ENCODE measurements at places on chromosomes 3 and 15.

- no peak for DNase-seq
These were observed 281.6 kb downstream of the MBNL1 start for GRCh38 chr3:152550284-152550683.

GRCh38 chr3:139982404-139982803 is 47.4 kb downstream of the CLSTN2 start:
- DNase-seq = no peak

DNA sequence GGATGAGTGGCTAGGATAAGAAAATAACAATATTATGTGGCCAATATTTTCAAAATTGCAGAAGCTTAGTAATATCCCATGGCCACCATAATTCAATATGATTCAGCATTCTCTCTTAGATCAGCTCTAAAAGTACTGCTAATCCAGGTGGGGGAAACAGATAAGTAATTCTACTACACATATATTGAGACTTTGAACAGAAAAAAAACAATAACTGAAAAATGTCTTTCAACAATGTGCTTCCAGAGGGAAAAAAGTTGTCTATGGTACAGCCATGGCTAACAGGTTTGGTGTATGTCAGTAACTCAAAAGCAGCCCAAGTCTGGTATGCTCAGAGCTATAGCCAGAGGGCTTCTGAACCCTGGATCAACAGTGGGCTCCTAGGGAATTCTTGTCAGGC is 42.4 kb upstream of the PPIB start:
- DNase-seq = no peak

- DNase-seq = no peak
These were observed 69.3 kb upstream of the BFSP2 start for GRCh38 chr3:133330522-133330921.

DNA sequence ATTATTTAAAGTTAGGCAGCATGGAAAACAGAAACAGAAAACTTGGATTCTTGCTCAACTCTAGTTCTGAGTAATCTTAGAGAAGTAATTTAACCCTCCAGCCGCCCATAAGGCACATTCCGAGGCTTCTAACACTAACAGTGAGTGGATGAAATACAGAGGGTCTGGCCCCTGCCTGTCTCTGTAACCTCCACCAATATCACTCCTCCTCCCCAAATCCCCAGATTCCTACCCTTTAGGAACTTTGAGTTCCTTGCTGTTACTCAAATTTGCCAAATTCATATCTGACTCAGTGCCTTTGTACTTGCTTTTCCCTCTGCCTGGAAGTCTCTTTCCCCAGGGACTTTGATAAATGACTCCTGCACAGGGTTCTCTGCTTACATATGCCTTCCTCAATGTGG is 112.5 kb upstream of the TGFBR2 start:
- no peak for DNase-seq

GRCh38 chr3:141076036-141076773 is 25.1 kb downstream of the SPSB4 start:
- no peak for DNase-seq

DNA sequence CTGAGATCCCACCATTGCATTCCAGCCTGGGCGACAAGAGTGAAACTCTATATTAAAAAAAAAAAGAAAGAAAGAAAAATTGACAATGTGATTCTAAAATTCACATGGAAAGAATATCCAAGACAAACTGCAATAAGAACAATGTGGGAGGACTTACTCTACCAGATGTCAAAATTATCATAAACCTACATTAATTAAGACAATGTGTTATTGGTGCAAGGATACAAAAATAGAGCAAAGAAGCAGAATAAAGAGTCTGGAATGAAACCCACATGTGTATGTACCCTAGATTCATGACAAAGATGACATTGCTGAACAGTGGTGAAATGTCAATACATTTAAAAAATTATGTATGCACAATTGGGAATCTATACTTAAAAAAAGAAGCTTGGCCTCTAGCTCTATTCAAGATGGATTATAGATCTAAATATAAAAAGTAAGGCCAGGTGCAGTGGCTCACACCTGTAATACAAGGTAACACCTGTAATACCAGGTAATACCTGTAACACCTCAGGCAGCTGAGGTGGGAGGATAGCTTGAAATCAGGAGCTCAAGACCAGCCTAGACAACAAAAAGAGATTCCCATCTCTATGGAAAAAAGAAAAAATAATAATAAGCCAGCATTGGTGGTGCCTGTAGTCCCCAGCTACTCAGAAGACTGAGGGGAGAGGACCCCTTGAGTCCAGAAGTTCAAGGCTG is 45.7 kb downstream of the ZBTB11 start:
- no peak for DNase-seq

- DNase-seq = no peak
These were observed 76.3 kb downstream of the XXYLT1 start for GRCh38 chr3:195194559-195195206.

- DNase-seq = no peak
These were observed 256.5 kb downstream of the AGBL1 start for GRCh38 chr15:86336051-86336788.

GRCh38 chr3:31284776-31285175 is 247.9 kb upstream of the STT3B start:
- DNase-seq = no peak

- no peak for DNase-seq
These were observed 29.0 kb downstream of the IL17RD start for GRCh38 chr3:57135964-57136719.

DNA sequence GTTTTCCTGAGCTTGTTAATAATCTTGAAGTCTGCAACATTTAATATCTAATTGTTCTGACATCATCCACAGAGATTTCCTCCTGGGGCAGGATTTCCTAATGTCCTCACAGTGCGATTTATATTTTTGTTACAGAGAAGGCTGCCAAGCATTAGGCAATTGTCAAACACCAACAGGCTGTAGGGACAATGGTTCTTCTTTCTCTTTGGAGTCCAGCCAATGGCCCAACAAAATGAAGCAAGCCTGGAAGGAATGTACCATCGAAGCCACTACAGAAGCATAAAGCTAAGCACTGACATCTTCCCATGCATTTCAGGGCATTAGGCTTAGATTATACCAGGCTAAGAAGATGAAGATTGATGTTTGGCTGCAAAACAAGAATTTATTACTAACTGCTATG is 173.0 kb upstream of the FRMD4B start:
- DNase-seq = no peak

DNA sequence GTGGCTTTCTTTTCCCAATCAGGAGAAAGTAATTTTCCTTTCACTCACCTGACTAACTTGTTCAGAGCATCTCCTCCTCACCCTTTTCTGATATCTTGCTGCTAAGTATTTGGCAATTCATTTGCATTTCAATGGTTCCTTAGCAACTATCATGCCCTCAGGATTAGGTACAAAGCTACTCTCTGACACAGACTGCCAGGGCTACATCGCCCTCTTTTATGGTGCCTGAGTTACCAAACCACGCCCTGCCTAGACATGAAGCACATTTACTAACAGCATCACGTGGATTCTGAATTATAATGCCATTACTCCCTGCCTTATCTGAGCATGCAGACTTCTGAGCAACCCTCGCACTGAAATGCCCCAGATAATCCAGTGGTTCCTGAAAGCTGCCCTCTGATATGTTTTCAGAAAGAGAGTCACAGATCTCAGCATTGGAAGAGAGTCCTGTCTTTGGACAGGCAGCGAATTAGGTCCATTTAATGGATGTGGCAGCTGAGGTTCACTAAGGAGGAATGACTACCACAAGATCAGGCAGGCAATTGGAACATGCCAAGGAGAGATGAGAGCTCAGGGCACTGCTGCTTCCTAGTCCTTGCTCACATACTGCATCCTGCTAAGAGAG is 14.5 kb downstream of the EPHB1 start:
- no peak for DNase-seq

DNA sequence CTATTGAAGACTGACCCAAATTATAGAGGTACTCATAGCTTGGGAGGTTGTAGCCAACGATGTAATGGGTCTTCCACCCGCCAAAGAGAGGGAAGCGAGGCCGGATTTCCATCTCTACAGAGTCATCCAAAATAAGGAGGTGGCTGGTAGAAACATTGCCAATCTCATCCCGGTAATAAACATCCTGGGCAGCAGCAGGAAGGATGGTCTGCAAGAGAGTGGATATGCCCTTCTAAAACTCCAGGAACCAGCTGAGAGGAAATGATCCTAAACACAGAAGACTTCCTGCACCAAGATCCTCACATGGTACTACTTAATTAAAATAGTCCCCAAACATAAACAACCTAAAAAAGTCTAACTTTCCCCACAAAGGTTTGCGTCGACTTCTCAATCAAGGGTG is 20.7 kb downstream of the RPN1 start:
- no peak for DNase-seq

- DNase-seq = no peak
These were observed 1.0 kb downstream of the CSPG5 start for GRCh38 chr3:47577583-47578118.

DNA sequence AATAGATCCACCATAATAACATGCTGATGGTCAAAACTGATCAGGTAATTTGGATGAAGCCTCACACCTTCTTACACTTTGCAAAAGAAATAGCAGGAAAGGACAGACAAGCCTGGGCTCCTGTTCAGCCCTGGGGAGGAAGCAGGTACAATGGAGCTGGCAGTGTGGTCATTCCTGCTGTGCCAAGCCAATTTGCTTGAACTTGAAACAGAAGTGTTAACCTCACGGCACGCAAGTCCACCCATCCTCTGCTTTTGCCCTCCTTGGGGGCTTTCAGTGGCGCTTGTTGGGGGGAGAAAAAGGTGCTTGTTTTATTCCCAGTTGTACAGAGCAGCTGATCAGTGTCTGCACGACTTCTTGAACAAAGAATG is 36.8 kb upstream of the RFTN1 start:
- DNase-seq = no peak

- no peak for DNase-seq
These were observed 114.2 kb downstream of the KLF13 start for GRCh38 chr15:31440754-31441311.

- DNase-seq = no peak
These were observed 73.1 kb upstream of the MEF2A start for GRCh38 chr15:99492716-99493115.

DNA sequence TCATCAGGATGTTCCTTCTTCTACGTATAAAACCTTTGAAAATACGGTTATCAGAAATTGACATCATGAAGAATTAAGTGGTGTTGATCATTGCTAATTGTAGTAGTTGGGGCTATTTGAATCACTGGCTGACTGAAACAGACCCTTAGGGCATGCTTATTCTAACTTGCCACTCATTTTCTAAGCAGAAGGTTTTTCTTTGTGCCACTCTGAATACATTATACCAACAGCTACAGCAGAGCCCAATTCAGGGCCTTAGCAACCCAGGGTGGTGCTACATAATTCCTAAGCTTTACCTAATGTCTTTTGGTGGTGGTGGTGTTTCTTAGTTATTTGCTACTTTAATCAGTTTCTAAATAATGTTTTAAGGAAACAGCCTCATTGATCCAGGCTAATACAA is 524.2 kb downstream of the NLGN1 start:
- DNase-seq = no peak

- no peak for DNase-seq
These were observed 16.1 kb upstream of the LYSMD4 start for GRCh38 chr15:99749386-99749785.

DNA sequence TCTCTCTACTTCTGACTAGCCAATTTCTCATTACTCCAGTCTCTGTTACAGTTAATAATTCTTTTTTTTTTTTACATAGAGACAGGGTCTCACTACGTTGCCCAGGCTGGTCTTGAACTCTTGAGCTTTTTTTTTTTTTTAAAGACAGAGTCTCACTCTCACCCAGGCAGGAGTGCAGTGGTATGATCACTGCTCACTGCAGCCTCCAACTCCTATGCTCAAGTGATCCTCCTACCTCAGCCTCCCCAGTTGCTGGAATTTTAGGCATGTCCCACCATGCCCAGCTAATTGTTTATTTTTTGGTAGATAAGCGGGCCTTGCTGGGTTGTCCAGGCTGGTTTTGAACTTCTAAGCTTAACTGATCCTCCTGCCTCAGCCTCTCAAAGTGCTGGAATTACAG is 13.6 kb downstream of the IP6K1 start:
- no peak for DNase-seq

DNA sequence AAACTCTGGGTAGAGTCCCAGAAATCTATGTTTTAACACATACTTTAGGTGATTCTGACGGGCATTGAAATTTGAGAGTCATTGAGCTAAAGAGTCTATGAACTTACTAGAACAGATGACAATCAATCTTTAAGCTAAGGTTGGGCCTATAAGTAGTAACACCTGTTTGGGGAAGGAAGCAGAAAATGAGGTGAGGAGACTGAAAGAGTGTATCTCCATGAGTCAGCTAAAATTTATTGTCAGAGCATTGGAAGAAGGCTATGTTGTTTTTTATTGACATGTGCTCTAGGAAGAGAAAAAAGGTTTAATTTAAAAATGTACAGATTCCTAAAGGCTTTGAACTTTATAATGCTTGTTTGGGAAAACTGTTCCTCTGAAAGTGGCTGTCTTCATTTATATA is 42.9 kb downstream of the TPRG1 start:
- DNase-seq = no peak

Measured in RCC 7860 (cell line).